ENCODE measurements at places on chromosomes 7 and 10. TPM values are rescaled to one million over a fixed set of nuclear protein-coding genes. Genes with fewer than 3 reads are reported as not detected.
A peak's percentile ranks its signal among the peaks of the same experiment; 100 is the strongest.

ADIRF gene
- total RNA-seq: 729 TPM

AZGP1 gene
- total RNA-seq: 91.7 TPM

DNA sequence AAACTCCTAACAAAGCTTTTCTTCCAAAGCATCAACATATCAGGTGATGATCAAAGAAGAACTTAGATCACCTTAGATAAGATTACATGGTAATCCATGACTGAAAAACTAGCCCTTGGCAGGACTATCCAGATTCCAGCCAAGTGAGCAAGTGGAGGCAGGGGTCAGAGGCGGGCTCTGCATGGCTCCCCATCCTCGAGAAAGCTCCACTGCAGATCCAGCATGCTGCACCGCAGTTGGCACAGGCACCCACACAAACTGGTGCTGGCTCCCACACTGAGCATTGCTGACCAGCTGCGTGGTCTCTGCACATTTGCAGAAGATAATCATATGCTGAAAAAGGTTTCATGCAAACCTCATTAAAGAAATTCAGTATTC lies 10.1 kb downstream of the PSAP start:
- DNase-seq: no peak

GRCh38 chr7:97026715-97027426 lies 2.2 kb upstream of the DLX5 start:
- DNase-seq: no peak

DNA sequence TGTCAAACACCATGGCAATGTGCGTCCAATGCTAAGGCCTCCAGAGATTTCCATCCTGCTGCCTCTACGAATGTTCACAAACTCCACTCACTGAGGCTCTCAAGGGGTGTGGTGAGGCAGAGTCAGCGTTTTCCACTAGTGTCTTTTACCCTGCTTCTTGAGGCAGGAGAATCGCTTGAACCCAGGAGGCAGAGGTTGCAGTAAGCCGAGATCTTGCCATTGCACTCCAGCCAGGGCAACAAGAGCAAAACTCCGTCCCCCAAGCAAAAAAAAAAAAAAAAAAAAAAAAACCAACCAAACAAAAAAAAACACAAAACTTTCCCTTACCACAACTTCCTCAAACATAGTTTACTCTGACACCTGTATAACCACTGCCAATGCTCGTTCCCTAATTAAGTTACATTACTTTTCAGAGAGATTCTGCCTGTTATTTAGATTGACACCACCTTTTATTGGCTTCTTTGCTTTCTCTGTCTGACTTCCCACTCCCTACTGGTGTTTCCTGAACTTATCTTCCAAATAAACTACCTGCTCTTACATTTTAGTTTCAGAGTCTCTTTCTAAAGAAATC lies 102.1 kb upstream of the ZNF746 start:
- DNase-seq: no peak

DNA sequence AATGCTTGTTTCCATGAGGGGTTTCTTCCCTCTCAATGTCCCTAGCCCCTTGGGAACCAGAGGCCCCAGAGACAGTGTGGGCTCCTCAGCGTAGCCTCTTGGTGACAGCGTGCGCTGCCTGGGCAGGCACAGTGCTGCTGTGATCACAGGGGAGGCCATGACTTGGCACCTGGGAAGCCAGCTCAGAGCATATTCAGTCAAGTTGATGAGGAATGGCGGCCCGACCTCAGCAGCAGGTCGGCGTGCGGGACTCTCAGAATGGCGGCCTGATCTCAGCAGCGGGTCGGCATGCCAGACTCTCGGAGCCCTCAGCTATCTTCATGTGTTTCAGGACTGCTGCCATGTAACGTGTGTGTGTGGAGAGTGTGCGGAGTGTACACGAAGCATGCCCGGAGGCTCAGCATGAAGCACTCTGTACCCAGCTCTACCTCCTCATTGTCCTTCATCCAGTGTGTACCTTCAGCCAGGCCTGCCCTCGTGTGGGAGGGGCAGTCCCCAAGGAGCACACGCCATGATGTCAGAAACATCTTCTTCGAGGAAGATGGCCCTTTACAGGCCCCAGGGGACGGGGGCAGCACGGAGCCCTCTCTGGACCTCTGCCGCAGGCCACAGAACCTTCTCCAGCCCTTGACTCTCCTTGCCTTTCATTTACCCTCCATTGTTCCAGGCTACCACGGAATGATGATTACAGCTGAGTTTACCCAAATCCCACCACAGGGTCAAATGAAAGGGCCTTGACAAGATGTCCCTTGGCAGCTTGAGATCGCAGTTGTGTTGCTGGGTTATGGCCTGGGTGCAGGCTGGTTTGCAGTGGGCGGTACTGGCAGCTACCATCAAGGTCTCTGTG lies 130.4 kb downstream of the SMURF1 start:
- DNase-seq: no peak

DNA sequence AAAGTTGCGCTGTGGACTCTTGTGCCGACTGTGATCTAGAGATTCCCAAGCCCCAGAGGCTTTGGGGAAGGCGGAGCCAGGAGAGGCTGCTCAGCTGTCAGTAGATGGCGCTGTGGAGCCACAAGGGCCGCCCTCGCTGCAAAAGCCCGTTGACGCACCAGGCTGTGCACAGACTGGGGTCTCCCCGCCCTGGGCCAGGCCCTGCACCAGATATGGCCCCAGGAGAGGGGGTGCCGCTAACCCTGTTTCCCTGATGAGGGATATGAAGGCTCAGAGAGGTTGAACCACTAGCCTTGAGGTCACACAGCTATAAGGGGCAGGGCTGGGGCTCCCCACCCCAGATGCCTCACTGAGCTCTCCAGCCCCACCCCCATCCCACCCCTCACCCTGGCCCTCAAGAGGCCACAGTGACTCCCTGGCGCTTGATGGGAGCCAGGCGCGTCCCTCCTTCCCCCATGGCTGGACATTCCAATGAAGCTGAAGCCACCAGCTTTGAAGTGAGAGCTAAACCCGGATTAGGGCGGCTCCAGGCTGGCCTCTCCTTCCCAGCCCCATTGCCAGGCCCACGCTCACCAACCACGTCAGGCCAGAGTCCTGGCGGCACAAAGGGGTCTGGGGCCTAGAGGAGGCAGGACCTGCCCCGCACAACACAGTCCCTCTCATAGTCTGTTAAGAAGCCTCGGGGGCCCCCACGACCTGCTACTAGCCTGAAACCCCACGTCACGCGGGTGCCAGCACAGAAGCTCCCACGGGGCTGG lies 26.4 kb downstream of the MYL10 start:
- peak; percentile 65 for DNase-seq

GRCh38 chr7:150307904-150308303 lies 15.3 kb upstream of the LRRC61 start:
- DNase-seq: no peak

- no peak for DNase-seq
Measured at GRCh38 chr10:3330663-3331062, 158.1 kb upstream of the PITRM1 start.

All from omental fat pad (tissue), 4 donors.